ENCODE measurements at places on chromosomes 7 and 10.

- no peak for DNase-seq
Measured at GRCh38 chr7:12653518-12653917, 33.9 kb upstream of the ARL4A start.

- DNase-seq = no peak
Measured at GRCh38 chr7:129047761-129048160, 7.2 kb downstream of the TNPO3 start.

GRCh38 chr7:17595546-17595945, 297.1 kb downstream of the AHR start:
- no peak for DNase-seq

DNA sequence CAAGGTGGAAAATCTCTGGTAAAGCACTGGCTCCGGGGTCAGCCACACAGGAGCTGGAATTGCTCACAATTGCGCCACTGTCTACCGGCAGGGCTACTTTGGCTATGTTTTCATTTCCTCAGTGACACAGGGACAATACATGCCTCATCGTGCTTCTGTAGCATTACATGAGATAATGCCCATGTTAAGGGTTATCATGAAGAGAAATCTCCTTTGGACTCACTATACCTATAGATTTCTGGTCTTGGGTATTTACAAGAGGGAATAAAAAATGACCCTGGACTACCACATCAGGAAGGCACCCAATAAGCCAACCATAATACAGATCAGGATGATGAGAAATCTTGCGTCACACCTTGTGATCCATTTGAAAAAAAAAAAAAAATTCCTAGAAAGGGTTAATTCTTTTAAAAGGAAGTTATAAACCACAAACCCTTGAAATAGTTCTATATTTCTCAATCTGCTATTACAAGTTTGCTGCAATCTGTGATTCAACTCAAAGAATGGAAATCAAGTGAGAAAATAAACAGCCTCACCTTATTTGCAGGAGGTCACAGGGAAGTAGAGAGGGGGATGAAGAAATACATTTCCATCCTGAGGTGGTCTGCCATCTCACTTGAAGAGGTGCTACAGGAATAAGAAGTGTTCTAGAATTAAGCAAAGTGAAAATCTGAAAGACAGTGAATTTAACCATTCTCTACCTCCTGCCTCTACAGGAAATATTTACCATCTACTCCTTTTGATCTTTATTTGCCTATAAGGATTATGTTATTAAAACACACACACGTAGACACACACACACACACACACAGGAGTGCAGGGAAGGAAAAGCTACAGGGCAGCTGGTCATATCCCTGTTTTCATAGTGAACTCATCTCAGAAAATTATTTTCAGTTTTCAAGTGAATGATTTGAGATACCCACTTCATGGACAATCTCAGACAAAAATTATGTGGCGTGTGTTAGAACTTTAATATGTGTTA, 231.3 kb upstream of the CELF2 start:
- DNase-seq = no peak

- no peak for DNase-seq
Measured at GRCh38 chr10:63267414-63268148, 134.5 kb downstream of the NRBF2 start.

DNA sequence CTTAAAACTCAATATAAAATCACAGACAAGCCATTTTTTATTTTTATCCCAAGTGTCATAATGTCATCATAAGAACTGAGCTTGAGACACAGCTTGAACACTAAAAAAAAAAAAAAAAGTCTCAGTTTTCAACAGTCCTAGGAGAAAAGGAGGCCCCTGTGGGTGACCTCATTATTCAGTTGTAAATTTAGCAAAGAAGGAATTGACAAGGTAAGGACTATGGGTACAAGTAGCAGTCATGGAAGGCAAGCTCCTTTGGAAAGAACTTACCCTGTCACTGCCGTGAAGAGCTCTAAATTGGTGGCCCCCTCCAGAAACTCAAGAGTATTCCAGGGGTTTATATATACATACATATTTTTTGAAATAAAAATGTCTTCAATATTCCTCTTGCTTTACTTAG, 864.4 kb upstream of the KCND2 start:
- DNase-seq = no peak

DNA sequence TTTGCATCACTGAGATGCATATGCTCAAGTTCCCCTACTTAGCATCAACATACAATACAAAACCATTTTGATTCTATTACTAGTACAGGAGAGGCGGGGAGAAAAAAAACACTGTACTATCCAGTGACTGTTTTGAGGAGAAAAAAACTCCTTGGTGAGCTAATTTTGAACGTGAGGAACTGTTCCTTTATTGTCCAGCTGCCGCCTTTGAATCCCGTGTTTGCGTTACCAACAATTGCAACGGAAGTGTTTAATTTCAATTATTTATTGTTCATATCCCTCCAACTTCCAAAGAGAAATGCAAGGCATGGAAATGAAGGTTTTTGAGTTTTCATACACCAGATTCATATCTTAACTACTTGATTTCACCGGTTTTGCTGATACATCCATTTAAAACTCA, 66.4 kb upstream of the ARHGAP21 start:
- no peak for DNase-seq

DNA sequence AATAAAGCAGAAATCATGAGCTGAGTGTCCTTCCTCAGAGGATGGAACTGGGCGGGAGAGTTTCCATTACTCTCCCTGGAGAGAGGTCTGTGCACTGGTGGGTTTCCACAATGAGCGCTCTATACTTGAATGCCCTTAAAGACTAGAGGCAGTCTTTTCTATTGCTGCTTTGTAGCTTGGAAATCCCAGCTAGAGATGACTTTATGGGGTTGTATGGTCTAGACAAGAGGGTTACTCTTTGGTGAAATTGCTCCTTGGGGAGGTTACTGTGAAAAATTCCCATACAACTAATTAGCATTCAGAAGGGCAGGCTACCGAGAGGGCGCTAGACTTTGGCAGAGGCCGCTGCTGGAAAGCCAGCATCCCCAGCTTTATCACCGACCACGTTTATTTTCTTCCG, 136.8 kb downstream of the TAX1BP1 start:
- DNase-seq = no peak

GRCh38 chr7:133481676-133482075, 228.8 kb downstream of the EXOC4 start:
- DNase-seq = no peak

DNA sequence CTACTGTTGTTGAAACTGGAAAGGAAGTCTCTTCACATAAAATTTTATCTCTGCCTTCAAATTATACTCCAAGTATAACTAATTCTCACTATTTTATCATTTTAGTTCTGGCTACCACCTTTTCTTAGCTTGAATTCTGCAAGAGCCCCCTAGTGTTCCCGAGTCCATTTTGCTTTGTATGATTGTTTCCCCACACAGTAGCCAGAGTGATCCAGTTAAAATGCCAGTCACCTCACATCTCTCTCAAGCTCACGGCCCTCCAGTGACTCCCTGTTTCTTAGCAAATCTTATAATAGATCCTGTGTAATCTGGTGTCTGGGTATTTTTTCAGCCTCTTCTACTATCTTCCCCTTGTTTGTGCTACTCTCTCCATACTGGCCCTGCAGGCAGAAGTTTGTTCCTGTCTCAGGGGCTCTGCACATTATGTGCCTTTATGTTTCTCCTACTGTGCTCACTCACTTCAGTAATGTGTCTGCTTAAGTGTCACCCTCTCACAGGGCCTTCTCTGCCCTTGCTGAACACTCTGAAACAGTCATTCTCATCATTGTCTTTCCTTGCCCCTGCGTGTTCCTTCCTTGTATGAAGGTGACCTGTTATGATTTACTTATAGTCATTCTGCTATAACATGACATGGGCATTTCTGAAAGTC, 8.9 kb downstream of the WAC start:
- no peak for DNase-seq

- DNase-seq = no peak
Measured at GRCh38 chr7:87941138-87941537, 7.1 kb downstream of the ADAM22 start.

GRCh38 chr7:22896917-22897316, 74.3 kb upstream of the TOMM7 start:
- DNase-seq = no peak

DNA sequence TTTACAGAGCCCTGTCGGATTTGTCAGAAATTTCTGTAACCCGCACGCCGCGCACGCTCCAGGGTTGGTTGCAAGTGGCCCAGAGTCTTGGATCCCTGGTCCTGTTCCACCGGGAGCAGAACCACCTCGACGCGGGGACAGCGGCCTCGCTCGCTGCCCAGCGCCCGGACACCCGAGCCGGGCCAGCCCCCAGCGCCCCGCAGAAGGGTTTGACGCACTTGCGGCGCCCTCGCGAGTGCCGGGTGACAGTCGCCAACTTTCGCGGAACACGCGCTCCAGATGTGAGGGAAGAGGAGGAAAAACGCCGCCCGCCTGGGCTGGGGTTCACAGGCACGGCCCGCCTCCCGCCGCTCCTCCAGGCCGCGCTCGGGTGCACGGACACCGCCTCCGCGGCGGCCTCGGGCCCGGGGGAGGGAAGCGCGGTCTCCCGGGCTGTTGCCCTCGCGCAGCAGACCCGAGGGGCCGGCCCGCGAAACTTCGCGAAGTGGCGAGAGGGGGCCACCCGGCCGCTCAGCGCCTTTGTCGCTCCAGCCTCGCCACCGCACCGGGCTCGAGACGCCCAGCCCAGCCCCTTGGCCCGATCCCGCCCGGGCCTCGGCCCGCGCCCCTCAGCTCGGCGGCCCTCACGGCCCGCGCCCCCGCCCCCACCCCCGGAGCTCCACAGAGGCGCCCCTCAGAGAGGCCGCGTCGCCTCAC, 514 bp downstream of the RNF216 start:
- DNase-seq = peak; percentile 32

DNA sequence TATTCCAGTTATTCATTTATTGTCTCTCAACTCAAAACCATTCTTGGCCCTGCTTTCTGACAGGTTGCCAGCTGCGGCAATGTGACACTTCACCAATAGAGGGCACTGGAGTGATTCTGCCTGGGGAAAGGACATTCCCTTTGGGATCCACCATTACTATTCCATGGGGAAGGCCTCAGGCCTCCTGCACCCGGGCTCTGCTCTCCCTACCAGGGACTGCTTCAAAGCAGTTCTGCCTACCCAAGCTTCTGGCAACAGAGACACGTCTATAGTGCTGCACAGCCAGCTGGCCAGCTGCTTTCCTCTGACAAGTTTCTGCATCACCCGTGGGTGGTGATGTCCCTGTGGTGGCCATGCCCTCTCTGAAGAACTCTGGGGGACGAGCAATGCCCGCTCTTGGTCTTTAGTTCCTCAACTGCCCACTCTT, 163.8 kb downstream of the ELMO1 start:
- DNase-seq = no peak

DNA sequence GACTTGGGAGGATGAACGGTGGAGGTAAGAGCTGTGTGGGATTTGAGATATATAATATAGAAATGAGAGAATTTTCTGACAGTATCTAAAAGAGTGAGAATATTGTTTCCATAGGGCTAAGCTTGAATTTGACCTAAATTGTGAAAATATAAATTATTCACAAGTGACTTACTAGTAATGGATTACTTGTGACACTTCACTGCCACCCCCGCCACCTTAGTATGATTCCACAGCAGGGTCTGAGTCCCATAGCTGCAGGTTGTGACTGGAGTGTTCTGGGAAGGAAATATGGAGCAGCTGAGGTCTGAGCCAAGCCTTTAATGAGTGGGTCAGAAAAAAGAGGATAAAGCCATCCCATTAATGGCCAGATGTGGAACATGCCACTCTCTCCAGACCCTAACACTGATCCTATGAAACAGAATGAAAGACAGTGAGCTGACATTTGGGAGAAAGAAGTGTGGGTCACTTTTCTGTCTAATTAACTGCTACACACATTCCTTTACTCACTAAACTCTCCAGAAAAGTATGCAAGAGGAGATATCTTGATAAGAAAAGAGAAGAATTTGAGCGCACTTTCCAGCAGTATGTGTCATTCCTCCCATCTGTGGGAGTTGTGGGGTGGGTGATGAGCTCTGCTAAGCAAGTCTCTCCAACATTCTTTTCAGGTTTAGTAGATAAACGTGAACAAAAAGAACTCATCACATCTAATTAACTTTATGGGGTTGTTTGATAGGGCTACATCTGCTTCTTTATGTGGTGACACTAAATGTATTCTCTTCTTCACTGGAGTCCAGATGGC, 1193.4 kb downstream of the SORCS3 start:
- DNase-seq = no peak

DNA sequence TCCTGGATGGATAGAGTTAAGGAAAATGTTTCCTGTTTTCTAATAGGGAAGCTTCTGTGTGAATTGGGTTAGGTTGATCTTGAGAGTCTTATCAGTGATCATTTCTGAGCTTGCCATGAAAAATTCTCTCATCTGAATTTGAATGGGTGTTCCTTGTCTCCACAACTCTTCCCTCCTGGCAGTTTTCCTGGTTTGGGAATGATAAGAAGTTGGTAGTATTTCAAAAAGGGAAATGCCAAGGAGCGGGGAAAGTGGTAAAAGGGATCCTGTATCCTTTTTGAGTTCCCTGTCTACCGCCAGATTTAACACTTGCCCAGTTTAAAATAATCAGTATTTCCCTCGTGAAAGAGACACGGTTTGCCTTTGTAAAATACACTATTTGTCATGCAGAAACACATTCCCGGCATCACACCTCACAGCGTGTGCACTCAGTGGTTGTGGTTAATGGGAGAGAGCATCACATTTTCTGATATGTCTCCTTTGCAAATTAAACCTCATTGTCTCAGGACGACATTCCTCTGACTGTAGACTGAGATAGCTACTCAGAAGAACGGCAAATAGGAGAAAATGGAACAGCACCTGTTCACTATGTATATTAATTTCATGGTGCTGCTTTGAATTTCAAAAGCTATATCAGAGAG, 113.2 kb upstream of the IFRD1 start:
- DNase-seq = no peak

GRCh38 chr7:51591223-51591622, 274.6 kb upstream of the COBL start:
- no peak for DNase-seq

- DNase-seq = no peak
Measured at GRCh38 chr7:50653126-50653864, 88.1 kb upstream of the DDC start.

GRCh38 chr10:11381023-11381422, 230.4 kb downstream of the USP6NL start:
- DNase-seq = no peak

- no peak for DNase-seq
Measured at GRCh38 chr10:61016630-61017029, 72.6 kb upstream of the RHOBTB1 start.

DNA sequence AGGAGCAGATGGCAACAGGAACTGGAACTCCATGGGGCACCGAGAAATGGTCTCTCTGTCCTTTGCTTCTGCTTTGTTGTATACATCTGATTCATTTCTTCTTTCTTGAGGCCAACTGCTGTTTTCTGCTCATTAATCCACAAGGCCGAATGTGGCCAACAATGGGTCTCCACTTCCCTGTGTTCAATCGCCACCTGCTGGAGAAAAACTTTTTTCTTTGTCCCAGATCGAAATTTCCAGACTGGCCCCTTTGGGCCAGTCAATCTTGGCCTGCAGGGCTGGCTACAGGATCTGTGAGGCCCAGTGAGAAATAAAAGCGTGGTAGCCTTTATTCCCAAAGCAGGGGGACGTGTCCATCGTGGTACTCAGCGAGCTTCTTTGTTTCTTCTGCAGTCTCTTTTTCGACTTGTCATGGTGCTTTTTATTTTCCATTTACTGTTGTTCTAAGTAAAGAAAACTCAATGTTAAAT, 58.8 kb downstream of the PARP12 start:
- DNase-seq = no peak

GRCh38 chr7:37110660-37111424, 337.8 kb downstream of the ELMO1 start:
- no peak for DNase-seq

All from activated naive CD4-positive, alpha-beta T cell treated with anti-CD3 and anti-CD28 coated beads, Interleukin-2, amount 50 U/mL, for 16 hours (primary cell).